ENCODE measurements at places on chromosomes 13 and 19.

DNA sequence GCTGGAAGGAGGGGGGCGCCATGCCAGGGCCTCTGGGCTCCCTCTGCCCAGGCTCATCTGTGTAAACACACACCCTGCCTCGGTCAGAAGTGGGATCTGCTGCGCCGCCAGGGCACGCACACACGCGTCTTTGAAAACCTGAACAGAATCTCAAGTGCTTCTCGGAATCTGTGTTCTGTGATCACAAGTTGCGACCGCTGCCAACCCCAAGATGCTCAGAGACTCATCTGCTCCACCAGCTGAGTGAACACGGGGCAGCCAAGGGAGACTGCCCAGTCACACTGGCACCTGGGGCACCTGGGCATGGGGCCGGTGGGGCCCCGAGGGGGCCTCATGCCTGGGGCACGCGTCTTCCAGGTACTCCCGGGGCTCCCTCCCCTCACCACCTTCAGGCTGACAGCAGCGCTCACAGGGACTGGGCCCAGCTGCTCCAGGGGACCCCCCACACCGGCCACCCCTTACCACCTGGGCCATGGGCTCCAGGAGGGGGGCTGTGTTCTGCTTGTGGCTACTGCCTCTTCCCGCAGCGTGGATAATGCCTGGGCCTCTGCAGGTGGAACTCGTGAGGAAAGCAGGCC is 59.0 kb downstream of the KLF2 start:
- no peak for DNase-seq

DNA sequence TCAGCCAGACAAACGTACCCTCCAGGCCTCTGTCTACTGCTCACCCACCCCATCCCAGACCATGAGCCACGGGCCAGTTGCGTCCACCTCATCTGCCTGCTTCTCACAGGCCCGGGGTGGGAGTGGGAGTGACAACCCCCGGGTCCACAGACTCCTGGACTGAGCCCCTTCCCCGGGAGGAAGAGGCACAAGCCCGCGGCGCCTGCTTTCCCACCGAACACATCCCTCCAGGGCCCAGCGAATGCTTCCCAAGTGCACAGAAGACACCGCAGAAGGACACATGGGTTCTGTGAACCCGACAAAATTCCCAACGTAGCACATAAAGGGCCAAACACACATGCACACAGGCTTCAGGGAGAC is 18.0 kb upstream of the PLPP2 start:
- DNase-seq: no peak

- peak; percentile 97 for DNase-seq
Observed at GRCh38 chr19:6076675-6077463, 33.4 kb downstream of the RFX2 start.

- no peak for DNase-seq
Observed at GRCh38 chr19:48508729-48509411, 2.8 kb downstream of the LMTK3 start.

DNA sequence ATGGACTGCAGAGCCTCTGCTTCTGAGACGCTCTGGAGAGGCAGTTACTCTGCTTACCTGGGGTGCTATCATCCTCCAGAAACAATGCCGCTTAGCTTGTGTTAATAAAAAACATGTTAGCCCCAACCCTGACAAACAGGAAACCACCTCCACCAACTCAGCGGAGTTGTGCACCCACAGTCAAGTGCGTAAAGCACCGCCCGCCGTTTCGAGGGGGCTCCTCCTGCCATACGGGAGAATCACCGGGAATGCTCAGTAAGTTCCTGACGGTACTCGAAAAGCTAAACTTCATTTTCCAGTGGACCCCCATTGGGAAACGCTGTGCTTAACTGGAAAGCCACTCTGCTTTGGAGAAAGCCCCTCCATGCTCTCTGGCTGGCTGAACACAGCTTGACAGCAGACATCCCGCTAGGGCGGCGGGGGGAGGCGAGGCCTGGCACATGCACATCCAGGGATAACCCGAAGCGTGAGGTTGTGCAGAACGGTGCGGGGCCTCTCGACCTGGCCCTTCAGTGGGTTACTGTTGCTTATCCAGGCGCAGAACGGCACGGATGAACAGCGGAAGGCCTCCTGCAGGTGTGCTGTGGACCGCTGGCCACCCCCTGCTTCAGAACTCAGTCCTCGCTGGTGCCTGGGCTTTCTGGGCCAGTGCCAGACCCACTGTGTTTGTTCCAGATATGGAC is 17.1 kb downstream of the GAS6 start:
- DNase-seq: no peak

DNA sequence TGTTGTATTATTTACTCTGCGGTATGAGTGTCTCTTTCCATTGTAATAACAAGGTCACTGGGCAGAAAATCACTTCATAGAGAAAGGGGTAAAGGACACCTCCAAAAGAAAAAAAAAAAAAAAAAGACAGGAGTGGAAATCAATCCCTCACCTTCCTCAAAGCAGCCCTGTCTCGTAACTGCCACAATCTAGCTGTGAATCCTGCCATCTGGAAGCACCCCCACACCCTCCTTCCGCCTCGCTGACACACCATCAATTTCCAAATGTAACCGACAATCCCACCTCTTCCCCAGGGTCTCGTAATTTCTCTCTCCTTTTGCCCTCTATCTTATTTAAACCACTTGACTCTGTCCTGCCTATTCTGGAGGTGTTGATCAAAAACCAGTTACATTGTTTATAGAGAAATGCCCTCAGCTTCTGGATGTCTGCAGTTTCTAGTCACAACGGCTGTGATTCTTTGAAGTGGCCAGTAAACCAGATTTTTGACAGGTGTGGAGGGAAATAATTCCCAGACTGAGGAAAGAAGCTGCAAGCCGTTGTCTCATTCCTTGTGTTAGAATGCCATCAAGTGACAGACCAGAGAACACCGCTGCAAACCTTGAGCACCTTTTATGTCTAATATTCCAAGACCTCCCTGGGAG is 9.1 kb upstream of the POP4 start:
- peak; percentile 55 for DNase-seq

DNA sequence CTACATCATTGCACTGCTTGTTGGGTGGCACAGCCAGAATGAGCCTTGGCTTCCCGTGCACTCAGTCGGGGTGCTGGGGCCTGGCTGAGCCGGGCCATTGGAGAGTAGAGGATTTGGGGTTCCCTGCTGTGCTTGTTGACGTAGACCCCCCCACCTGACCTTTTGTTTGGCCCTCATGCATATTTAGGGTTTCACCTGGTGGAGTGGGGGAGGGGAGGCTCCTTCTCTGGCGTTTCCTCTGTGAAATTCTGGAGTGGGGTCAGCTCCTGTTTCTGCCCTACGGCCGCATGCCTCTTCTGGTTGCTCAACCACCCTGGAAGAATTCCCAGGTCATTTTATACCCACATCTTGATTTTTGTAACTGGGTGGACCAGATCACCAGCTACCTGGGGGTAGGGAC is 82.8 kb downstream of the SIPA1L3 start:
- no peak for DNase-seq

- no peak for DNase-seq
Observed at GRCh38 chr19:55053735-55054134, 9.2 kb downstream of the RDH13 start.

DNA sequence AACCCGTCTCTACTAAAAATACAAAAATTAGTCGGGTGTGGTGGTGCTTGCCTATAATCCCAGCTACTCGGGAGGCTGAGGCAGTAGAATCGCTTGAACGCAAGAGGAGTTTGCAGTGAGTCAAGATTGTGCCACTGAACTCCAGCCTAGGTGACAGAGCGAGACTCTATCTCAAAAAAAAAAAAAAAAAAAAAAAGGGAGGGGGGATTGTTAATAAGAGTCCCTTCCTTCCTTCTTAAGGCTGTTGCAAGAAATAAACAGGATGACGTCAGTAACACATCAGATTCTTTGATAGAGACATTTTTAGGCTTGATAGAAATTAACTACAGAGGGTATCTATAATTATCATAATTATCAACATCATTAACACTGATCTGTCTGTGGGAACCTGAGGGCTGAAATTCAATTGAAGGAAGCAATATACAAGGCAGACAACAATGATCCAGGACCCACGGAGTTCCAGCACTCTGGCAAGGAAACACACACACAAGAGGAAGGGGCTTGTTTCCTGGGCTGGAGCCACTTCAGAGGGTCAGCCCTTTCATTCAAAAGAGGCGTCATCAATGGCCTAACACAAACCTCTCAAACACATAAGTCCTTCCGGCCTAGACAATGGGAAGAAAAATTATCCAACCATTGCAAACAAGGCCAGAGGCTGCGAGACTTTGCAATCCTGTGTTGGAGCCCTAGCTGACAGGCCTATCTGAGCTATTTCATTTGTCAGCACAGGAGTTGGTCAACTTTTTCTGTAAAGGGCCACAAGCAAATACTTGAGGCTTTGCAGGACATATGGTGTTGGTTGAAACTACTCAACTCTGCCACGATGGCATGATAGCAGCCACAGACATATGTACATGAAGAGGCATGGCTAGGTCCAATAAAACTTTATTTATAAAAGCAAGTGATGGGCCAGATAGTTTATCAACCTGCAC is 105.2 kb downstream of the INSR start:
- no peak for DNase-seq

- DNase-seq: no peak
Observed at GRCh38 chr13:112880976-112881540, 88.0 kb upstream of the MCF2L start.

All from fibroblast of the aortic adventitia (primary cell).